ENCODE measurements at places on chromosomes 5 and 9.

GRCh38 chr9:94945197-94946144 lies 219.0 kb downstream of the AOPEP start:
- DNase-seq: no peak

- no peak for DNase-seq
Measured at GRCh38 chr9:77021291-77021894, 1.9 kb downstream of the FOXB2 start.

DNA sequence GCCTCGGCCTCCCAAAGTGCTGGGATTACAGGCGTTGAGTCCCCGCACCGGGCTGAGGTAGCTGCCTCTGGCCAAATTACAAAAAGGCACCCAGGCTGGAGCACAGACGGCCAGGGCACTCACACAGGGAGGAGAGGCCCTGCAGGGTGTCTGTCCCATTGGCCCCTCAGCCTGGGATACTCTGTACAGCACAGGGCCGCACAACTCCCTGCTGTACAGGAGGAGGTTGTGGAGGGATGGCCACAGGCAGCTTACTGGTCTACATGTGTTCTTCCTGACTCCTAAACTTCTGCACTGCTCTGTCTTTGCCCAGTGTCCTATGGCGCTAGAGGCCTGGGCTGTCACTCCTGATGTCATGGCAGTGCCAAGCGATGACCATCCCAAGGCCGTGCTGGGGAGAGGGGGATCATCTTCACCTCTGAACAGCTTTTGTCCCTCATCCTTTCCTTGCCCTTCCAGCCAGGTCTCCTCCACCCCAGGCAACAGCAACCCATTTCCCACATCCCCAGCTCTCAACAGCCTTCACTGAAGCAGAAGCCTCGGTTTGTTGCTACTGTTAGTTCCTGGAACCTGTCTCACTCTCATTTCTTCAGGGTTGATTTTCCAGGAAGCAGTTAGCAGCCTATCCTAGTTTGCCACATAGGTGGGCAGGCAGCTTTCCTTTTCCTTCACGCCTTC lies 1.8 kb upstream of the CNOT6 start:
- DNase-seq: no peak

GRCh38 chr9:97415146-97415545 lies 3.2 kb downstream of the TDRD7 start:
- DNase-seq: no peak

GRCh38 chr5:136998854-136999357 lies 500.2 kb downstream of the SPOCK1 start:
- no peak for DNase-seq

GRCh38 chr9:79667817-79668436 lies 96.2 kb downstream of the TLE4 start:
- DNase-seq: no peak

DNA sequence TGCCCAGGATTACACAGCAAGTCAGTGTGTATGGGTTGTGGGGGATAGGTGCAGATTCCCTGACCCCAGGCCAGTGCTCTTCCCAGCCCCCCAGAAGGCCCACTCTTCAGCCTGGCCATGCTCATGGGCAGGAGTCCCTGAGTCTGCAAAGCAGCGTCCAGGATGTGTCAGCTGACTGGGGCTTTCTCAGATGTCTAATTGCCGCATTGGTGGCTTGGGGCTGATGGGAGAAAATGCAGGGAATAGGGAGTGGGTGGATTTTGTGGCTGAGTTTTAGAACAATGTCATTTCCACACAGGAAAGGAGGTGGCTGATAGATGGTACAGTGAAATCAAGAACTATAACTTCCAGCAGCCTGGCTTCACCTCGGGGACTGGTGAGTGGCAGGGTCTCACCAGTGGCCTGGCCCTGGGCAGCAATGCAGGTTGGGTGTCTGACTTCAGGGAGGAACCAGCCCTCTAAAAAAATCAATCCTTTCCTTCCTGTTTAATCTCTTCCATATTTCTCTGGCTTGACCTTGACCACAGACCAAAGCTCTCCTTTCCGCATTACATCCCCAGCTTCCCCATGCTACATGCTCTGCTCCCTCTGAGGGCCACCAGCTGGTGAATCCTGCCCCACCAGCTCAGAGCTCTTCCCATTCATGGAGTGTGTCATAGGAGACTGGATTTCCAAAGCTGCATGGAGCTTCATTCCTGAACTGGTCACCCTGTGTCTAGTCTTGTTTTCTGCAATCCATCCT lies 14.2 kb downstream of the GLIPR2 start:
- DNase-seq: no peak

- DNase-seq: no peak
Measured at GRCh38 chr5:133400831-133401351, 211.4 kb downstream of the FSTL4 start.

- DNase-seq: no peak
Measured at GRCh38 chr5:54518818-54519508, 1.4 kb downstream of the SNX18 start.

- no peak for DNase-seq
Measured at GRCh38 chr9:110257097-110257841, 962 bp upstream of the TXN start.

GRCh38 chr9:122122903-122123632 lies 30.0 kb upstream of the TTLL11 start:
- peak; percentile 72 for DNase-seq

DNA sequence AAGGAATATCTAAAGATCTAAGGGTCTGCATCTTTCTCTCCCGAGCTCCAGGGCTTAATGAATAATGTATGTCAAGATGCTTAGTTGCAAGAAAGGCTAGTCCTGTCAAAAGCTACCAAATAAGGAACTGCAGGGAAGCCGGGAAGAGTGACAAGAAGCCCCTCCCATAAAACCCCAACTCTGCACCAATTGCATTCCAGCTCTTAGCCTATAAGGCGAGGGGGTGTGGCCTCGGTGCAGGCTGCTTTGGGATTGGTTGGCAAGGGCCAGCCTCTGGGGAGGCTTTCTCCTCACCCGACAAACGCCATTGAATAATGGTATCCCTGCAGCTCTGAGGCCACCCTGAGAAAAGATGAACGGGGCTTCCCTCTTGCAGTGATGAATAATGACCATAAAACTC lies 416.9 kb downstream of the RAB3C start:
- no peak for DNase-seq

- DNase-seq: no peak
Measured at GRCh38 chr5:81171769-81172168, 61.4 kb upstream of the CKMT2 start.

Measured in hematopoietic multipotent progenitor cell treated with erythropoietin and hydrocortisone succinate and interleukin-3 and kit ligand, for 8 days (in vitro differentiated cells).